ENCODE measurements at places on chromosomes 3 and 15.

GRCh38 chr15:63264688-63265293 lies 12.6 kb upstream of the APH1B start:
- DNase-seq: no peak

DNA sequence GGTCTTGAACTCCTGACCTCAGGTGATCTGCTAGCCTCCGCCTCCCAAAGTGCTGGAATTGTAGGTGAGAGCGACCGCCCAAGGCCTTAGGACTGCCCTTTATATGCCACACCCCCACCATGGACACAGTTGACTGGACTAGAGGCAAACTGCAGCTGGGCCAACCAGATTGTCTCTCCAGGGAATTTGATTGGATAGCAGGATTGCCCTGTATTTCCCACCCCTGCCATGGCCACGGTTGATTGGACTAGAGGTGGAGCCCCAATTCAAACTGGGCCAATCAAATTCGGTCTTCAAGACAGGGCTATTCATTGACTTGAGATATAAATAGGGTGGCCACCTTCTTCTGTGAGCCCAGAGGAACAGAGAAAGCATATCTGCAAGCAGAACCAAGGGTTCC lies 6.9 kb upstream of the CLPX start:
- DNase-seq: no peak

GRCh38 chr15:101469520-101470288 lies 19.8 kb downstream of the PCSK6 start:
- DNase-seq: no peak

- no peak for DNase-seq
These were observed 55.2 kb downstream of the MGLL start for GRCh38 chr3:127767126-127767525.

DNA sequence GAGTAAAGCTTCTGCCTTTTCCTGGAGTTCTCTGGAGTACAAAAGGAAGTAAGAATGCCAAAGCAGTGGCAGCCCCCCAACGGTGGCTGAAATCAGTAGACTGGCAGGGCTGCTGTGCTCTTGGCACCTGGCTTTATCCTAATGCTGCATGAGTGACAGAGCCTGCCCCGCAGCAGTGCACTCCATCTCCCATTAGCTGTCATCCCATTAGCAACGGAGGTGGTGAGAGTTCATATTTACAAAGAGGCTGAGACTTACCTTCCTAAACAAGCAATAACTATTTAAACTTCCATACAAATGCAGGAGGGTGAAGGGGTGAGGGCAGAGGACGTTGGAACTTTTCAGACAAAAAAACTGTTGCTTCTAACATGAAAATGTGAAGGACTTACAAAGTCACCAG lies 51.9 kb downstream of the SERPINI1 start:
- DNase-seq: no peak

DNA sequence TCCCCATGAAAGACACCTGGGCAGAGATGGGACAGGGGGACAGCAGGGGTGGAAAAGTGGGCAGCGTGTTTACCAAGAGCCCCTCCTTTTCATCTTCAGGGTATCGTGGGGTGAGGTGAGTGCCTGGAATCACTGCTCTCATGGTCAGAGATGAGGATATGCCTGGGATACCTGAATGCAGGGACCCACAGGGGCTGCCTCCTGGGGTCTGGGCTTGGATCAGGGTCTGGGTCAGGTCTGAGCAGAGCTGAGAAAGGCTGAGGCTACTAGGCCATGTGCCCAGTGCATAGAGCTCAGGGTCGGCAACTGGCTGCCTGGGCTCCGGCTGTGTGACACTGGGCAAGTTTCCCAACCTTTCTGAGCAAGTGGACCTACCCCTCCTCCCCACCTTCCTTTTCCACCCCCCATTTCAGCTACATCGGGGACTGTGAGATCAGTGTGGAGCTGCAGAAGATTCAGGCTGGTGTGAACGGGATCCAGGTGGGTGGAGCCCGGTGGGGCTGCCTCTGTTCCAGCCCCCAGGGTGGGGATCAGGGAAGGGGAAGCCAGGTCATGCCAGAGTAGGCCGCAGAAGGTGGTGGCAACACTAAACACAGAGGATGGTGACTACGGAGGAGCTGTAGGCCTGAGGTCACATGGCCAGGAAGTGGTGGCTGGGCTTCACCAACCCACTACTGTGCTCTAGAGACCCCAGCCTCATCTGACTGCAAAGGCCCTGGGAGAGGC lies 24.5 kb downstream of the ESYT3 start:
- no peak for DNase-seq

DNA sequence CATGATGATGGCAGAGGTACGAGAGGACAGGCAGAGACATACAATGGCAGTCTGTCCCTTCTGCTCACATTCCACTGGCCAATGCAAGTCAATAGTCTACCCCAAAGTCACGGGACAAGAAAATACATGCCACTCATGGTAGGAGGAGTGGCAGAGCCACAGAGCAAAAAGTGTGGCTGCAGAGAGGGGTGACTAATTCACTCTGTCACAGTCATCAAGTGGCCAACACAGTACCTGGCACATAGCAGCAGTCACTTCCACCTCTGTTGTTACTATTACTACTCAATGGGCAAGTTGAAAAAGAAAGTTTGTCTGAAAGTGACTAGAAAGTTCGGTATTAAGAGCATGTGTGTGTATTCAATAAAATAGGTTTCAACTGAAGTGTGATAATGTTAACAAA lies 91.4 kb downstream of the SMAD3 start:
- DNase-seq: no peak

GRCh38 chr3:53613125-53613524 lies 118.7 kb downstream of the CACNA1D start:
- no peak for DNase-seq

GRCh38 chr3:141307351-141308059 lies 60.8 kb upstream of the ZBTB38 start:
- DNase-seq: no peak

All from AG04449 (cell line).